ENCODE measurements at places on chromosomes 3 and 15.

GRCh38 chr3:114205541-114205940 is 26.7 kb upstream of the DRD3 start:
- DNase-seq, result no peak

DNA sequence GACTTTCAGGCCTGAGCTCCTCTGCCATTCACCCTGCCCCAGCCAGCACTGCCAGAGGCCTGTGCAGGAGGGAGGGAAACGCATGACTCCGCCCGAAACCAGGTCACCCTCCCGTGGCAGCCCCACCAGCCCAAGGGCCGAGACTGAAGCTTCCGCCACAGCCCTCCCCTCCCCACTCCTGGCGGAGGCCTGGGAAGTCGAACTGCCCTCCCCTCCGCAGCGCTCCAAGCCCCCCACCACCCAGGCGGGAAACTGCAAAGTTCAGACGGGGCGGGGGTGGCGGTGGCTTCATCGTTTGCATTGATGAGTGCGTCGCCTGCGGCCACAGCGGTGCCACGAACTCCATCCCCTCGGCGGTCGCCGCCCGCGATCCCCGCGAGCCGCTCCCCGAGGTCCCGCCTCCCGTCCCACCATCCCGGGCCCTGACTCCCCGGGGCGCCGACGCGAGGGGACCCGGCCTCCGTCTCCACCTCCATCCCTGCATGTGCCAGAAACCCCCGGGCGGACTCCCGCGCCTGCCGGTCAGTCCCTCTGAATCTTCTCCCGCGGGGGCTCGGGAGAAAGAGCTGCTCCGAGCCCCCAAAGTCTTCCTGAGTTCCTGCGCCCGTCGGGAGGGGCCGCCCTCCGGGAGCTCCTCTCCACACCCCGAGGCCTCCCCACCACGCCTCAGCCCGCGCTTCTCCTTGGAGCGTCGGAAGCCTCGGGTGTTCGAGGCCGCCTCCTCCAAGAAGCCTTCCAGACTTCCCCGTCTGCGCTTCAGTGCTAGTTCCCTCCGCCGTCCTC is 698 bp downstream of the MELTF start:
- DNase-seq, result peak; percentile 61

GRCh38 chr3:71657831-71658530 is 67.2 kb downstream of the EIF4E3 start:
- DNase-seq, result no peak

GRCh38 chr15:70502529-70502928 is 260.8 kb downstream of the UACA start:
- no peak for DNase-seq

DNA sequence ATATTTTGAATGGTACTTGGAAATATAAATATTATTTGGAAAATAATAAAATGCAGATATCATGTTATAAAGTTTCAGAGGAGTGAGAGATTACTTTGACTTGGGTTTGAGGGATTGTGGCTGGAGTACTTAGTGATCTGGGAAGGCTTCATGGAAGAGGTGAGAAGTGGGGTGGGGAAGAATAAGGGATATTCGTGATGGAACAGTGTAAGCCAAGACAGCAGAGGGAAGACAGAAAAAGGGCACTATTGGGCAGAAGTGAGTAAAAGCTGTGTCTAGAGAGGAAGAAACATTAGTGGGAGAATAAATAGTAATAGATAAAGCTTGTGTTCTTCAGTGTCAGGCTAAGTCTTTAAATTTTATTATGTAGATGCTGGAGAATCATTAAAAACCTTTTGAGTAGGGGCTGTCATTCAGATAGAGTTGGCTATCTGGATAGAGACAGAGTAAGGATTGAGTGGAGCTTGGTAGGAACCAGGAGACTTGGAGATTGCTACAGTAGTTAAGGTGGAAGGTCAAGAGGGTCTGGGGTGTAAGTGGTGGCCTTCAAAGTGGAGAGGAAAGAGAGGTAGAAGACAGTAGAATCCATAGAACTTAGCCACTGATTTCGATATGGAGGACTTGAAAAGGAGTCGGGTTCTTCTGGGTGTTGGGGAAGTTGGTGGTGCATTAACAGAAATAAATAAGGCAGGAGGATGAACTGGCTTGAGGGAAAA is 11.9 kb downstream of the UBE2E1 start:
- DNase-seq, result no peak

DNA sequence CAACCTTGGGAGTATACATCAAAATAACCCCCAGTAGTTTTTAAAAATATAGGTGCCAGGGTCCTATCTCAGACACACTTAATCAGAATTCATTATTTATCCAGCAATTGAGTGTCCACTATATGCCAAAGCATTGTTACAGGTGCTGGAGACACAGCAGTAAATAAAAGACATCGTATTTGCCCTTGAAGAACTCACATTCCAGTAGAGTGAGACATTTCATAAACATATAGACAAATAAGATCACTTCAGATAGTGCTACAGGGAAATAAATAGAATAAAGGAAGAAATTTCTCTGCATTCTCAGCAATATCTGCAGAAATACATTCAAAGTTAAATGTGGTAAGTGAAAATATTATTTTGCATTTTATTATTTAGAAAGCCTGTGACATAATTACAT is 34.1 kb upstream of the ANKRD28 start:
- no peak for DNase-seq

- no peak for DNase-seq
Observed at GRCh38 chr3:674116-674515, 418.7 kb upstream of the CNTN6 start.

DNA sequence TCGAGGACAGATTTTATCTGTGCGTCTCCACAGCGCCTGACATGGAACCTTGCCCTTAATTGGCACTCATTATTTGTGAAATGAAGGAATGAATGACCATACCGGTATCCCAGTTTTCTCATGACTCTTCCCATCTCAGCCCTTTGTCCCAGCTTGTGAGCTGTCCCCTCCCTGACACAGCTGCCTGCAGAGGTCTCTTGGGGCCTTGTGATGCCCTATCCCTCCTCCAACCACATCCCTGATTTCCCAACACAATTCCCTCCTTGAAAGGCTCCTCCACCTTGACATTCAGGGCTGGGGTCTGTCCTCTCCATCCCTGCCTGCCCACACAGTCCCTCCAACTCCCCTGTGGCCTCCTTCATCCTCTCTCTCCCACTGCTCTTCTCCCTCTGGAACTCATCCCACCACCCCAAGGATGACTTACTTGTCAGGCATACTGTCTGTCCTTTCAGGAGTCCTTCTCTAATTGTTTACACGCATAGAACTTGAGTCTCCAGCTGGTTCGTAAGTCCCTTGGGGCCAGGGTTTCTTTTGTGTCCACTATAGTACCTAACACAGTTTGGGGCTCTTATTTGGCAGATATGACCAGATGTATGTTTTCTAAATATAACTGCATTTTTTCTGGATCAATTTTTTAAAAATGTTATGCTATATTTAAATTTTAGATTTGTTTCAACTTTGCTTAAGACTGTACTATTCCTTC is 35.6 kb upstream of the FILIP1L start:
- no peak for DNase-seq

GRCh38 chr3:113751141-113751540 is 4.3 kb downstream of the ATP6V1A start:
- DNase-seq, result no peak

Data from right kidney (tissue), 9 donors.